Stimulated activated CD8-positive, alpha-beta memory T cell treated with anti-CD3 and anti-CD28 coated beads, Interleukin-7, amount 100 ng/mL, for 1 hour (primary cell): ENCODE measurements at places on chromosomes 3 and 15.

- no peak for DNase-seq
These were observed 17.6 kb upstream of the TRH start for GRCh38 chr3:129956936-129957335.

DNA sequence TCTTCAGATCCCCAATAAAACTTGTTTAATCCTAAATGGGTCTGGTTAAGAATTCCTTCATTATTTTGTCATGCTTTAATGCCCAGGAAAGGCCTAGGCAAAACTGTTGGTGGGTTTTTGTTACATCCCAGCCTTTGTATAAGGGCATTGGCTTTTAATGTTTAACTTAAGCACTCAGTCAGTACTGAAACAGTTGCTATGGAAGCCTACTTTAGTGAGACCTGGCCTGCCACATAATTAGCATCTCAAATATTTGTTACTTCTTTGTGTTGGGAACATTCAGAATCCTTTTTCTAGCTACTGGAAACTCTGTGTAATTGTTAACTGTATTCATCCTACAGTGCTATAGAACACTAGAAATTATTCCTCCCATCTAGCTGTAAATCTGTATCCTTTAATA lies 369.6 kb upstream of the ATP10A start:
- no peak for DNase-seq

DNA sequence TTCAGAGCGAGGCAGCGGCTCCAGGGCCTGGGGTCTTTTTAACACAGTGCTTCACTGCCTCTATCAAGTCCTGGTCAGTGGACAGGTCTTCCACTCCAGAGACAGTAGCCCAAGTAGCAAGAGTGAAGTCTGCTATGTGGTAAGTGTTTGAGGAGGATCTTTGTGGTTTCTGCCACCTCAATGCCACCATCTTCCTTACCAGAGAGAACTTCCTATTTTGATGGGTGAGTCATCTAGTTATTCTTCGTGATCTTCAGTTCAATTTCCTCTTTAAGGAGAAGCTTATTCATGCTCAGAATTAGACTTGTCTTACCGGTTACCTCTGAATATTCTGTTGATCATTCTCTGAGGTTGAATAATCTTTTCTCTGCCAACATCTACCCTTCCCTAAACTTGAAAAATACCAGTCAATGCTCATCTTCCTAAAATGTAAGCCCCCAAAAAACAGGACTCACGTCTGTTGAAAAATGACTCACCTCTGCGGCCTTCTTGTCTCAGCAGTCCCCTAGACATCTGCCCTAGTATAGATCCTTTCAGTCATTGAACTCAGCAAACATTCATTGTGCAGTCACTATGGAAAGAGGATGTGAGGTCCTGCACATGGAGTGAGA lies 32.2 kb upstream of the BCL6 start:
- DNase-seq, result peak; percentile 25

GRCh38 chr15:68464448-68465090 lies 32.6 kb upstream of the ITGA11 start:
- DNase-seq, result no peak

GRCh38 chr3:23916152-23916885 lies 471 bp downstream of the NKIRAS1 start:
- DNase-seq, result no peak

DNA sequence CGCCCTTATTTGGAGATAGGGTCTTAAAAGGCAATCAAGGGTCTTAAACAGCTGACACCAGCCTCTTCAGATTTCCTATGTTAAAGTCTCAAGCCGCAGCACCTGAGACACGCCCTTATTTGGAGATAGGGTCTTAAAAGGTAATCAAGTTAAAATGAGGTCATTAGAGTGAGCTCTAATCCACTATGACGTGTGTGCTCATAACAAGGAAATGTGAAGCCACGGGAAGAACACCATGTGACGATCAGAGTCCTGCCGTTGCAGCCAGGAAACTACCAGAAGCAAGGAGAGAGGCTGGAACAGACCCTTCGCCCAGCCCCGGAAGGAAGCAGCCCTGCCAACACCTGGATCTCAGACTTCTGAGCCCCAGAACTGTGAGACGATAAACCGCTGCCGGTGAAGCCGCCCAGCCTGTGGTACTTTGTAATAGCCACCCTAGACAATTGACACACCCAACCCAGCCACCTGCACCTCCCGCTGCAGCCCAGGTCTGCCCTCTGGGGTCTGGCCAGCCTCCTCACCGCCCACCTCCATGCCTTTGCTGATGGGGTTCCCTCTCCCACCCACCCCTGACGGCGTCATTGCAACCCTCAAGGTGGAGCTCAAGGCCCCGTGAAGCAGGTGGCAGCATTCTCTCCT lies 137.9 kb downstream of the MEGF11 start:
- DNase-seq, result no peak

GRCh38 chr15:29844290-29844903 lies 22.1 kb upstream of the TJP1 start:
- no peak for DNase-seq

DNA sequence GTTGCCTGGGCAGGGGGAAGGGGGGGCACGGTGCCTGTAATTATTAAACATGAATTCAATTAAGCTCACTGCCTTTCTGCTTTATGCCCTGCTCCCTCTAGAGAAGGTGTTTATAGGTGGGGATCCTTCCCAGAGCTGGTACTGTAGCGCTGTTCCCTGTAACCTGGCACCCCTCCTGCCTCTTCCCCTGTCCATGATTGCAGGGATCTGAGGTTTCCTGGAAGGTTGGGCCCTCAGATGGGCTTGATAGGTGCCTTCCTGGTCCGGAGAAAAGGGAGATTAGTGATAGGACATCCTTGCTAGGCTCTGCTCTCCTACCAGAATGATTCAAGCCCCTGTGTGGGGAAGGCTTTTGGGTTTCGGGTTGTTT lies 2.1 kb upstream of the FAM131A start:
- no peak for DNase-seq

GRCh38 chr3:155386919-155387318 lies 93.4 kb upstream of the STRIT1 start:
- no peak for DNase-seq

GRCh38 chr15:59686389-59686788 lies 2.7 kb downstream of the BNIP2 start:
- no peak for DNase-seq

GRCh38 chr15:90691982-90692773 lies 25.0 kb upstream of the BLM start:
- no peak for DNase-seq
